ENCODE measurements at places on chromosomes 11 and 22.

DNA sequence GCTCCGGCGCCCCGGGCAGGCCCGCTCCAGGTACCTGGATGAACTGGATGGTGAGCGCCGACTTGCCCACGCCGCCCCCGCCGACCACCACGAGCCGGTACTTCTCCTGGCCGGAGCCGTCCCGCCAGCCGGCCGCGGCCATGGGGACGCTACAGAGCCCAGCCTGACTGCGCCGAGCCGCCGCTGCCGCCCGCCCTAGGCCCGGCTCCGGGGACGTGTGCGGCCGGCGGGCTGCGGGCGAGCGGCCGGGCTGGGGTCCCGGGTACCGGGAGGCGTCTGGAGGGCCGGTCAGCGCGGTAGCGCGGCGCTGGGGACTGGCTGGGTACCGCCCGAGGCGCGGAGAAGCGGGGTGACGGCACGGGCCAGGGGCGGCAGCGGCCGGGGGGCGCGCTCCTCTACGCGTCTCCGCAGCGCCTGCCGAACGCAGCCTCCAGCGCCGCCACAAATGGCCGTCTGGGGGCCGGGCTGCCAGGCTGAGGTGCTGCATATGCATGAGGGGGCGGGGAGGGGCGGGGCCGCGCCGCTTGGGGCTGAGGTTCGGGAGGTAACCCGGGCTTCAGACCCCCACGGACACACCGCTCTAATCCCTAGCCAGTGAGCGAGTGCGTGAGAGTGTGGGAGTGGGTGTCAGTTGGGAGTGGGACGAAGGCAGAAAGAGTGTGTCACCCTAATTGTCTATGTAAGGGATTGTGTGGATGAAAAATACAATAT lies at the start of gene RRAS2:
Gene RRAS2, minus strand, starts transcription at position 455 of the 711 bp plus-strand sequence. Its CDS starts 313 bp downstream, at position 142.
- DNase-seq: peak; percentile 67

- no peak for DNase-seq
Observed at GRCh38 chr11:11580841-11581411, 40.9 kb downstream of the GALNT18 start.

DNA sequence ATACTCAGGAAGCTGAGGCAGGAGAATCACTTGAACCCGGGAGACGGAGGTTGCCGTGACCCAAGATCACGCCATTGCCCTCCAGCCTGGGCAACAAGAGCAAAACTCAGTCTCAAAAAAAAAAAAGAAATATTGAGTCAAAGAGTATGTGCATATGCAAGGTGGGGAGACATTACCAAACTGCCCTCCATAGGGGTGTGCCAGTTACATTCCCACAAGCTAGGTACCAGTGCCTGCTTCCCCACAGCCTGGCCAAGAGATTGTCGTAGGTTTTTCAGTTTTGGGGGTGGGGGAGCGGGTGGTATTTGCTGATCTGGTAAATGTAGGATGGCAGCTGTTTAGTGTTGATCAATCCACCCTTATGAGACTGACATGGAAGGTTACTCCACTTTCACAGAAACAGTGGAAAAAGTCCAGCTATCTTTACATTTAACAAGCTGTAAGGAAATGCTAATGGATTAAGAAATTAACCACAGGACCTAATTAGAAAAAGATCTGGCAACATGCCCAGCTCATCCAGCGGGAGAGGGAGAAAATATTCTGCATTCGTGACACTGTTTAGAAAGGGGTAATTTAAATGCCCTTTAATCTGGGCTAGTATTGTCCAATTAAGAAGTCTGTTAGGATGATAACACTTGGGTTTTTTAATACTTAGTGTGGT lies 89.4 kb downstream of the PACS1 start:
- no peak for DNase-seq

DNA sequence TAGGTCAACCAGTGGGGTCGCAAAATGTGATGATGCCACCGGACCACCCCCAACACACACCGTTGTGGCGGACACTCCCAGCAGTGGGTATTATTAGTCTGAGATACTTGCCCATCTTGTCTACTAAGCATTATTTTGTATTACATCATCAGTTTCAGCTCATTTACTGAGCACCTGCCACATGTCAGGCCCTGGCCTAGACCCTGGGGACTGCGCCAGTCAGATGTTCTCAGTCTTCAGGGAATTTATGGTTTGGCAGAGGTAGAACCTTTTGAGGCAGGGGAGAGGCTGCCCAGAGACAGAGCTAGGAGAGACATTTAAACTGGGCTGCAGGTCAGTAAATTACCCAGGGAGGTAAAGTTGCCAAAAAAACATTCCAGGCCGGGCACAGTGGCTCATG lies 43.1 kb upstream of the GCAT start:
- DNase-seq: no peak

DNA sequence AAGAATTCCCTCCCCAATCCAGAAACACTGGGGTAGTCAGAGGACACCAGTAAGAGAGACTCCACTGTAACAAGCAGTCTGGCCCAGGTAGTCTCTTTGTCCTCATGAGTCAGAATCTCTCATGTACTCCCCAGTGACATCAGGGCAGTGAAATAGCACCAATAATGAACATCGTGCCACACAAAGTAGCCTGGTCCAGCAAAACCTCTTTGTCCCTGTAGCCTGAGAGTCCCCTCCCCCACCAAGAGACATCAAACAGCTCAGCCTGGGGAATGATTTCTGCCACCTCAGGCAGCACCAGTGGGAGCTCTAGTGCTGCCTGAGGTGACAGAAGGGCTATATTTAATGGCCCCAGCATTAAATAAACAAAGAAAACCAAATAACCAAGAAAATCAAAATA lies 88.1 kb downstream of the SBF2 start:
- DNase-seq: no peak

DNA sequence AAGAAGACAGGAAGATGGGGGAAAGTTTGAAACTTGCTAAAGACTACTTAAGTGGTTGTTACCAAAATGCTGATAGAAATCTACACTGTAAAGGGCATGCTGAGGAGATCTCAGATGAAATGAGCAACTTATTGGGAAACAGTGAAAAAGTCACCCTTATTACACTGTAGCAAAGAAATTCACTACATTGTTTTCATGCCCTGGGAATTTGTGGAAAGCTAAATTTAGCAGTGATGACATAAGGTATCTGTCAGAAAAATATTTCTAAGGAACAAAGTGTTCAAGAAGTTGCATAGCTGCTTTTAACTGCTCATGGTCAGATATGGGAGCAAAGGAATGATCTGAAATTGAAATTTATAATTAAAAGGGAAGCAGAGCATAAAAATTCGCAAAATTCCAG lies 702.4 kb upstream of the LRRC4C start:
- DNase-seq: no peak

GRCh38 chr22:49624421-49625177 lies 203.1 kb downstream of the BRD1 start:
- no peak for DNase-seq

DNA sequence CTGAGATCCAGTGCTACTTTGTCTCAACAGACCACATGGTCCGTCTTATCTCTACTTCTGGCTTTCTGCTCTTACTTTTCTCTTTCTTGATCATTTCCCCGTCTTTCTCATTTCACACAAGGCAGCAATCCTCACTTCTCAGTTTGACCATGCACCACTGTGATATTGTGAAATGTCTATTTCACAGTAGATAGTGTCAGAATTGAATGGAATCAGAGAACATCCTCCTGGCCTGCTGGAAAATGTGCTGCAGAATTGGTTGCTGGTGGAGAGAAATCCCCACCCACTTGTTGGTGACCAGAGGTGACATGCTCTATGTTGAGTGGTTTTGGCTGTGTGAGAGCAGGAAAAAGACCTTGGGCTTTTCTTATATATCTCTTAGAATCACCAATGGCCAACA lies 57.8 kb upstream of the RCN1 start:
- no peak for DNase-seq

GRCh38 chr11:5335170-5335569 lies 8.2 kb downstream of the OR51B5 start:
- no peak for DNase-seq

- no peak for DNase-seq
Observed at GRCh38 chr22:39275814-39276439, 31.1 kb upstream of the PDGFB start.

GRCh38 chr22:18109410-18110193 lies 1.0 kb upstream of the TUBA8 start:
- no peak for DNase-seq

DNA sequence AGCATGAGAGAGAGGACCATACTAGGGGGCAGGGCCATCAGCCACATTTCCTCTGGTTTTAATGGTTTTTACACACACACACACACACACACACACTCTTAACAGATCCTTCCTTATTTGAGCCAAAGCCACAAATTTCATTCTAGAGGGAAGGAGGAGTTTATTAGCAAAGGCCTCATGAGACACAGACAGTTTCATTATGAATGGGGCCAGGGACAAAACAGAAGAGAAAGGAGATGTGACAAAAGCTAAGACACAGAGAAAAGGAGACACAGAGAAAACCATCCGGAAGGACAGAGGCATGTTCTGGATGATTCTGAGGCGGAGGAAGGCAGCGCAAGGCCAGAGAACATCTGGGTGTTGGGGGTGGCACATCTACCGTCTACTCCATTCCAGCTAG lies 32.2 kb upstream of the ARFGAP3 start:
- no peak for DNase-seq

GRCh38 chr11:107860688-107861087 lies 2.1 kb upstream of the SLC35F2 start:
- DNase-seq: no peak

DNA sequence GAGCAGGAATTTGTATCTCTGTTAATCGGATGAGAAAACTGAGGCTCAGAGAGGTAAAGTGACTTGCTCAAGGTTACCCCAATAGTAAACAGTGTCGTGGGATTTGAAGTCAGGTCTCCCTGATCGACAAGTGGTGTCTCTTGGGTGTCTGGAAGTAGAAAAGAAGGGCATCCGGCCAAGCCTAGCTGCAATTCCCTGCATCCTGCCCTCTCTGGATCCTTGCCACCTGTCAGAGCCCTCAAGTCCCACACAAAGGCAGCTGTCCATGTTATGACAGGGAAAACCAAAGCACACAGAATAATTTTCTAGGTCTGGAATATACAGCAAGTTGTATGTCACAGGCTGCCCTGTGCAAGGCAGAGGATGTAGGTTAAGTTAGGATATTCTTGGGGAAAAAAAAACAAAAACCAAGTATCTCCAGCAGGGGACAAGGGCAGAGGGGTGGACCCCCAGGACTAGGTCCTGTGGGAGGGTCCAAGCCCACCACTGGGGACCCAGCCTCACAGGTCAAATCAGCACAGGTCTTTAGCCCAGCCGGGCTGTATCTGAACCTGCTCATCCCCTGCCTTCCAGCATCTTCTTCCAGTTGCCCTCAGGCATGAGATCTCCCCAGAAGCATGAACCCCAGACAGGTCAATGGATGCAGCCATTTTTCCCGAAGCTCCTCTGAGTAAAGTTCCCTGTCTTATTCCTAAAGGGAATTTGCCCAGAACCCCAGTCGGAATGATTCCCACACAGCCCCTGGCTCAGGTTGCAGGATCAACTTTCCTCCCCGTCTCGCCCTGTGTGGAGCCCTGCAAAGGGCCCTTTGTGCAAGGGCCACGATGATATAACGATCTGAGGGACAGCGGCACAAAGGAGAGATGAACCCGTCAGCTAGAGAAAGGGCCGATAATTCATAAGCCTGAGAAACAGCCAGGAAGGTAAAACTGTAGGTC lies 15.0 kb downstream of the USH1C start:
- DNase-seq: no peak

GRCh38 chr11:70250876-70251658 lies 19.4 kb upstream of the PPFIA1 start:
- no peak for DNase-seq

DNA sequence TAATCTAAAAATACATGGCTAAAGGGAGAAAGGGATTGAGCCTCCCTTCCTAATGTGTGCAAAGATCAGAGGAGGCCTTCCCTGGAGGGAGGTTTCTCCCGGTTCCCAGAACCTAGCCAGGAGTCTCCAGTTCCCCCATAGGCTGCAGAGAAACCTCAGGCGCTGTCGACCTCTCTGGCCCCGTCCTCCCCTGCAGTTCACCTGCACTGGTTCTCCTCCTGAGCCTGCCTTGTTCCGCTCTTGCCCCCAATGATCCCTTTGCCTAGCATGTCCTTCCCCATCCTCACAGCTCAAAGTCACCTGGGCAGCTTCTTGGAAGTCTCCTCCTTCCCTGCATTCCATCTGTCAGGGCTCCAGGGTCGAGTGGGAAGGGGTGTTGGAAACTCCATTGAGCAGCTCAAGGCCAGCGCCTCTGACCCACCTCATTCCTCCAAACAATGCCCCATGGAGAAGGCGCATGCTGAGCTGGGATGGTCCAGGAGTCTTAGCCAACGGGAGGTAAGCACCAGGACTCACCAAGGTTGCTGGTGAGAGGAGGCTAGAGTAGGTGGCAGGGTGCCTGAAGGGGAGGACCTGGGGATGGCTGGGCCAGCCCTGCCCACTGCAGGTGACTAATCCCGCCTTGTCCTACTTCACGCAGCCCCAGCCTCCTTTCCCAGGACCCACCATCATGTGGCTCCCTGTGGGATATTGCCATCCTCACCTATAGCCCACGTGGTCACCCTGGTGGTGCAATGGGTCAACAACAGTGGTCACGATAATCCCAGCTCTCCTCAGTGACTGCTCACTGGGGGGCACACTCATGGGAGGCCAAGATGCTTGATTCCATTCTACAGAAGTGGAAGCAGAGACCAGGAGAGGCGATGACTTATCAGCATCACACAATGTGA lies 15.4 kb downstream of the RSPH14 start:
- no peak for DNase-seq

GRCh38 chr22:39253435-39254070 lies 8.8 kb upstream of the PDGFB start:
- no peak for DNase-seq

DNA sequence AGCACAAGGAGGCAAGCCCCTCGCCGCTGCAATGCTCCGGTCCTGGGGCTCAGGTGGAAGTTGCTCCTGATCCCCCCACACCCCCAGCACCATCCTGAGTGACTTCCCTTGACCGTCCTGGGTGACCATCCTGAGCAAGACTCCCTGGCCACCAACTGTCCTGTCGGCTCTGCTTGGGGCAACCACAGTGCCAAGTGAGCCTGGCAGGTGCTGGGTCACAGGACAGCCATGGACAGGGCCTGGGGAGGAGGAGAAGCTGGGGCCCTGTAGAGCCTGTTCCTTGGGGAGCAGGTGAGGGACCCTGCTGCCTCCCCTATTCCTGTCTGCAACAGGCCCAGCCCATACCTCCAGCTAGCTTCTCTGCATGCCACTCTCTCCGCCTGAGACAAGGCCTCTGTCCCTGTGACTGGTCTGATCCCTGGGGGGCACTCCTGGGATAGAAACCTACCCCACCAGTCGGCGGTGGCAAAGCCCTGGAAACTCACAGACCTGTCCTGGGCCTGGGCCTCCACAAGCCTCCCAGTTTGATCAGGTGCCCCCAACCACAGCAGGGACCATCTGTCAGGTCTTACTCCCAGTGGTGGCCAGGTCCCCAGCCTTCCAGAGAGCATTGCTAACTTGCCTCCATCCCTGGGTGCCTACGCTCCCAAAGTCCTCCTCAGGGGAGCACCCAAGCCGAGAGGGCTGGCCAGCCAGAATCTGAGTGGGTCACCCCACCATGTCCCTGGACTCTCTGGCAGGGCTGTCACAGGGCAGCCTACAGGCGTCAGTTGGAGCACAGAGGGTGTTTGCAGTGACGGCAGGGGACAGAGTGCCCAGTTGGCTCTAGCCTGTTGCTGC lies 68.7 kb upstream of the WNT7B start:
- no peak for DNase-seq

Data from activated CD4-positive, alpha-beta T cell treated with anti-CD3 and anti-CD28 coated beads for 24 hours (primary cell).